ENCODE measurements at places on chromosomes 1 and 21. TPM values are rescaled to one million over a fixed set of nuclear protein-coding genes. Genes with fewer than 3 reads are reported as not detected.

GRCh38 chr1:168821434-168821833 is 92.4 kb upstream of the DPT start:
- no peaks in the 10 kb centered on the region for H3K4me1 ChIP-seq
- no peak overlapping the region for H3K27ac ChIP-seq
- DNase-seq: no peak
- no peak overlapping the region for H3K4me3 ChIP-seq

The CSF1 gene
- 217 TPM for total RNA-seq

The CFHR5 gene
- not detected for total RNA-seq

GRCh38 chr1:101219924-101220870 is 16.6 kb upstream of the S1PR1 start:
- no peak for DNase-seq
- no peaks in the 10 kb centered on the region for H3K36me3 ChIP-seq
- no peak overlapping the region for H3K4me3 ChIP-seq

All from Panc1 (cell line).